ENCODE measurements at places on chromosomes 2 and 18. TPM values are rescaled to one million over a fixed set of nuclear protein-coding genes. Genes with fewer than 3 reads are reported as not detected.

Gene NT5C1B
- not detected for total RNA-seq

DNA sequence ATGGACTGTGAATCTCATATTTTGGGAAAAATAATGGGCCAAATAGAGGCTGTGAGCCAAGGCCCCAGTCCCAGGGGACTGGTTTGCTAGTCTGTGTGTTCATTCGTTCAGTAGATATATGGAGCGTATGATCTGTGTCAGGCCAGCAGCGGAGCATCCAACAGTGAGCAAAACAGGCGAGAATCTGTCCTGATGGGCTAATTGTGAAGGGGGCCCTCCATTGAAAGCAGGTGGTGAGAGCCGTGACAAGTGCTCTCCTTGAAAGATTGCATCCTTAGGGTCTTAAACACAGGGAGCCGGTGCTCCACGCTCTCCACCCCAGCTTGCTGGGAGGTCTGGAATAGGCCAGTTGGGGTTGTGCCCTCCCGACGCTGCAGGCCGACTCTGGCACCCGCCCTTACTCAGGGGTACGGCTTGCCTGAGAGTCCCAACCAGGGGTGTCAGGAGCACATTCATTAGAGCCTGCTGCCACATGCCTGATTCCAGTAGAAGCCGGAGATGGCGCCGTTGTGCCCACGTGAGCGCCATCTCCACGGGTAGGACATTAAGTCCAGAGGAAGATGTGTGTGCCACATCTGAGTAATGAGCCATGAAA is 213.3 kb downstream of the SH3RF3 start:
- H3K27me3 ChIP-seq: no peaks in the 10 kb centered on the region
- no peak overlapping the region for H3K4me3 ChIP-seq
- DNase-seq: no peak
- H3K4me1 ChIP-seq: peaks cover 15% of the 10 kb centered on the region
- H3K36me3 ChIP-seq: no peaks in the 10 kb centered on the region

GRCh38 chr2:54845514-54845913 is 122.1 kb downstream of the EML6 start:
- no peaks in the 10 kb centered on the region for H3K27me3 ChIP-seq
- no peaks in the 10 kb centered on the region for H3K36me3 ChIP-seq
- no peak overlapping the region for H3K4me3 ChIP-seq
- H3K27ac ChIP-seq: no peak overlapping the region
- DNase-seq: peak; percentile 52
- H3K4me1 ChIP-seq: no peaks in the 10 kb centered on the region

GRCh38 chr18:9724797-9725585 is 16.9 kb downstream of the RAB31 start:
- H3K27ac ChIP-seq: no peak overlapping the region
- H3K4me1 ChIP-seq: no peaks in the 10 kb centered on the region
- H3K36me3 ChIP-seq: no peaks in the 10 kb centered on the region
- no peak overlapping the region for H3K4me3 ChIP-seq
- H3K27me3 ChIP-seq: no peaks in the 10 kb centered on the region
- no peak for DNase-seq

Gene KYNU
- 1.5 TPM for total RNA-seq

All from fibroblast of lung (primary cell).